Left ventricle myocardium inferior (tissue), 1 donor: ENCODE measurements at places on chromosomes 2 and 18.

- no peak for DNase-seq
These were observed 1.1 kb downstream of the NPC1 start for GRCh38 chr18:23585007-23585871.

GRCh38 chr2:225737556-225737955 is 338.0 kb downstream of the NYAP2 start:
- no peak for DNase-seq

DNA sequence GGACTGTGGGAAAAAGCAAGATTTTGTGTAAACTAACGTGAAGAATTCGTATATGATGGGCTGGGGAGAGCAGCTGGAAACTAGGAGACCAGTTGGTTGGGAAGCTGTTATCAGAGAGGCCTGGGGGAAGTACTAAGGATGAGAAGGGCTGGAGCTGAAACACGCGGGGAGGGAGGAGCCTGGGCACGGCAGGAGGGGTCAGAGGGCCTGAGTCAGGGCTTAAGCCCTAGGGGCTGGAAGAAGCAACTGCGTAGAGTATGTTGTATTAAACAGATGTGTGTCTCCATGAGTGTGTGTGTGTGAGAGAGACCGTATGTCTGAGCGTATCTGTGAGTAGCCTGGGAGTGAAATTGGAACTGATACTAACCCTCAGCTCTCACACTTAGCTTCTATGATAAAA is 8.4 kb downstream of the POMC start:
- DNase-seq: no peak

GRCh38 chr2:153230977-153231376 is 247.6 kb downstream of the RPRM start:
- DNase-seq: no peak

DNA sequence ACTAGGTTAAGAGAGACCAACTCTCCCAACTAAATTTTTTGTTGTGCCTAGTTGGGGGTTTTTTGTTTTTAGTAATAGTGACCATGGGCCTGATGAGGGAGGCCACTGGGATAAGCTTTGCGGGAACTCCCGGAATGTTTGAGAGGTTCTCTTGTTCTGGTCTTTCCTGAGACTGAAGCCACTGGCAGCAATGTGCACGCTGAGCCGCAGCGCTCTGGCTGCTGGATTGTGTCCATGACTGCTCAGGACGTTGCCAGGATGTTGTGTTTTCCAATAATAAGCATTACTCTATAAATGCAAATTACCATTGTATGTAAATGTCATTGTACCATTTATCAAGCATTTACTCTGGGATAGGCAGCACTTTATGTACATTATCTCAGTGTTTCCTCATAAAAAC is 126.1 kb downstream of the GALNT1 start:
- DNase-seq: no peak

DNA sequence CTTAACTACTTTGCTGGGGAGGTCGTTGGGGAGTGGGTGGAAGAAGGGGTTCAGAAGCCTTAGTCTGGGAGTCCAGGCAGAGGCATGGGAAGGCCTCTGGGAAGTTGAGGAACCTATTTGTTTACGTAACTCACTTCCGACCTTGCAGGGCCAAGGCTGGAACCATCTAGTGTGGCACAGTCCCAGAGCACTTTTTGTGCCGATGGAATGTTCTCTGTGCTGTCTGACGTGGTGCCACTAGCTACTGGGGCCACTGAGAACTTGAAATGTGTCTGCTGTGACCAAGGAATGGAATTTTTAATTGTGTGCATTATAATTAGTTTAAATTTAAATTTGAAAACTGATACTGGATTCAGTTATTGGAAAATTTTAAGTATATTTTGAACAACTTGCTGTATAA is 139.7 kb downstream of the FAM161A start:
- peak; percentile 55 for DNase-seq

DNA sequence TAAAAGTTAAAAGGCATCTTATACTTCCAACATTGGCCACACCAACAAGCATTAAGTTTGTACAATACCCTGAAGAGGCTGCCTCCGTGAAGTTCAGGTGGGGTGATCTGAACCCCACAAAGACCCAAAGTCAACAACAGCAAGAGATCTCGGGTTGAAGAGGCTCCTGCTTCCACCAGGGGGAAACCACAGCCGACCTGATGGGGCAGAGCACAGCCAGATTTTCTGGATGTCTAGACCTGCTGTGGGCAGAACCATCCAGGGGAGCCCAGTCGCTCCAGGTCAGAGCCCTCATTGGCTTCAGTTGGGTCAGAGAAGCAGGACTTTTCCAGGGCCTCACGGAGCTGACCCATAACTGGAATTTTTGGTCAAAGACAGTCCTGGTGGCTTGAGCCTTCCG is 66.5 kb upstream of the ACKR3 start:
- DNase-seq: no peak

DNA sequence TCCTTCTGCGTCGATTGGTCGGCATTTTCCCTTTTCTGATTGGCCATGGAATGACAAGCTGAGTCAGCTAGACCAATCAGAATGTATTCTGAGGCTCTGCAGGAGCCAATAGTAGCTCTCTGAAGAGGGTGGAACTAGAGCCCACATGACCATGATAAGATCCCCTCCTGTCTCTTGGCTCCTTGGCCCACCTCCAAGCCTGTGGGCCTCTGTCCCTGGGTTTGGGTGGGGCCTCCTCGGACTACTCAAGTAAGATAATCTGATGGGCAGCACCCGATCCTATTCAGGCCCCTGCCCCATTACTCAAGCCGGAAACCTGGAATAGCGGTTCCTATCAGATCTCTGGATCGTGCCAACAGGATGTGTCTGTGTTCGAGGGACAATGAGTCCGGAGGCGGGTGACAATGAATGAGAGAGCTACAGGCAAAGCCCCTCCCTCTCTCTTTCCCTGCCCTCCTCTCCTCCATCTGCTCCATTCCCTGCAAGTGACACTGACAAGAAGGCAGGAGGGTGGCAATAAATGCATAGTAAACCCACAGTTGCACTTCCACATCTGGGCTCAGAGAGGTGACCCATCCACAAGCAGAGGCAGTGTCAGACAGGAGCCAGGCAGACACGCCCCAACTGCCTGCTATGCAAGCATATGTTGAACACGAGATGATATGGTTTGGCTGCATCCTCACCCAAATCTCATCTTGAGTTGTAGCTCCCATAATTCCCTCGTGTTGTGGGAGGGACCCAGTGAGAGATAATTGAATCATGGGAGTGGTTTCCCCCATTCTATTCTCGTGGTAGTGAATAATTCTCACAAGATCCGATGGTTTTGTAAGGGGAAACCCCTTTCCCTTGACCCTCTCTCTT is 114.7 kb downstream of the TNS1 start:
- peak; percentile 79 for DNase-seq

- no peak for DNase-seq
These were observed 195.8 kb downstream of the MTX2 start for GRCh38 chr2:176464886-176465564.

- DNase-seq: peak; percentile 91
These were observed 114.2 kb upstream of the SERTAD2 start for GRCh38 chr2:64767670-64768468.

GRCh38 chr18:48780201-48780912 is 170.4 kb downstream of the SMAD7 start:
- DNase-seq: no peak

- DNase-seq: no peak
These were observed 184.8 kb downstream of the ACKR3 start for GRCh38 chr2:236754271-236754944.

GRCh38 chr2:200476836-200477235 is 33.0 kb downstream of the KCTD18 start:
- DNase-seq: no peak

DNA sequence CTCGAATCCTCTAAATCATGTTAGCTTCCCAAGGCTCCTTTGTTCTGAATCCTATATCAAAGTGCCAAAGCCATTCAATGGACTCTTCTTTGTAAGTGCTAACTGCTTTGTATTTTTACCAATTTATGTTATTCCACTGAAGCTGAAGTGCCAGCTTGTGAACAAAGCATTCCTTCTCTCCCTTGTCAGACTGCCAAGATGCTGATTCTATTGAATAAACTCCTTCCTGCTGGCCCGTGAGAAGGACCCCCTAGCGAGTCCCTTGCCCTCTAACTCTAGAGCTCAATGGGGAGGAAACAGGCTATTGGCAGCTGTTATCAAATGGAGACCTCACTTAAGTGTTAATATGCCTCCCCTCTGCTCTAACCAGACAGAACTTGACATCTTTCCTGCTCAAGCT is 1097.9 kb upstream of the CNTNAP5 start:
- DNase-seq: no peak

GRCh38 chr2:69007169-69007568 is 5.8 kb upstream of the ANTXR1 start:
- DNase-seq: no peak

DNA sequence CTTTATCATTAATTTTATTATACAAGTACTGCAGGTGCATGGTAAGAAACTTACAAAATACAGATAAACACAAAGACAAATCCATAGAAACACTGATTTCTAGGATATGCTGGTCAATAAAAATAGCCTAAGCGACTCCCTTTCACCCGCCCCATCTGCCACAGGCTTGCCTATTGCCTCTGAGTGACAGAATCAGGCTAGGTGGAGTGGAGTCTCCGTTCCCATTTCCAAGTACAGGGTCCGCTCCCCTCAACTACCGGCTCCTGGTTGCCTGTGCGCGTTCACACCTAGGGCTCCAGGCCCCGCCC is 201 bp upstream of the TRAPPC12 start:
- no peak for DNase-seq

- DNase-seq: peak; percentile 53
These were observed at the start of gene ACADL for GRCh38 chr2:210224941-210225672. ACADL (minus strand) TSS chr2:210225447; CDS start chr2:210225263, 184 bp downstream.

DNA sequence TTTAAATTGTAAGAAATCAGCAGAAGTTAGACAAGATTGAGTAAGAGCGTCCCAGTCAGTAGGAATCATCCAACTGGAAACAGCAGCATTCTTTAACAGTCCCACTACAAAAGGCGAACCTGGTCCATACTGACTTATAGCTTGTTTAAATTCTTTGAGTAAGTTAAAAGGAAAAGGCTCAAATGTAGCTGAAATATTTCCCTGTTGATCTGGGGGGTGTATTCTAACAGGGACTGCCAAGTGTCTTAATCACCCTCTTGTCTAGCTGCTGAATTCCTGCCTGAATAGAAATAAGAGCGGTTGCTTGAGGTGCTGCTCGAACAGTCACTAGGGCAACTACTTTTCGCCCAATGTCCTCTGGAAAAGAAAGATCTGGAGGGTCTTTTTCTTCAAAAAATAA is 56.4 kb upstream of the FMNL2 start:
- no peak for DNase-seq

GRCh38 chr2:68230241-68231060 is 21.9 kb downstream of the PPP3R1 start:
- DNase-seq: no peak

DNA sequence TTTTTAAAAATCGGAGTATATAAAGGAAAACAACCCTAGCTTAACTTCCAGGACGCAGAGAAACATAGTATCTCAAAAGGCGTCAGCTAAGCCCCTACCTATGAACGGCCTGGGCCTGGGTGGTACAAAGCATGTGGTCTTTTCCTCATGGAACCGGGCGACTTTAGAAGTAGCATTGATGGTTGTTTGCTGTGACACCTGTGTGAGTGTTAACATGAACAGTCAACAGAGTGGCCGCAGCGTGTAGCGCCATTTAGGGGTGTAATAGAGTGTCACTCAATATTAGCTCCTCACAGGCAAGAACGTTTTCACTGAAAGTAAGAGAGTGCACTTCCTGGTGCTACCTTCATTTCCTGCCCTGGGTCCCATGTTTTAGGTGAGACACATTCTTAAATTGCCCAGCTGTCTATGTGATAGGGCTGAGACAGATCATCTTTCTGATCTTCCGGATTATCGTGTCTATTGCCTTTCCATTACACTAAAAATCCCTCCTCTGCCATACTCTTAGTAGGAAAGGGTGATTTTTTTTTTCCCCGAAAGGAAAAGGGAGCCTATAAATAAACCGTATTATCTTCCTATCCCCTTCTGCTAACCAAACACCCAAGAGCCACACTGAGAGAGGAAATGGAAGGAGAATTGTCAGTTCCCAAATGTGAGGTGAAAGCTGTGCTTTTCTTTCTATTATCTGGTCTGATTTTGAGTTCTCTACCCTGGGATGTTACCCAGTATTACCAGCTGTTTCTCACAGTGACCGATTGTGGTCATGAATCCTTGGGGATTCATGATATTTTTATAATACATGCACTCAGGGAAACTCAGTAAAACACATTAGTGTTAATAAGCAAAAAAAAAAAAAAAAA is 1.3 kb downstream of the GORASP2 start:
- DNase-seq: no peak

DNA sequence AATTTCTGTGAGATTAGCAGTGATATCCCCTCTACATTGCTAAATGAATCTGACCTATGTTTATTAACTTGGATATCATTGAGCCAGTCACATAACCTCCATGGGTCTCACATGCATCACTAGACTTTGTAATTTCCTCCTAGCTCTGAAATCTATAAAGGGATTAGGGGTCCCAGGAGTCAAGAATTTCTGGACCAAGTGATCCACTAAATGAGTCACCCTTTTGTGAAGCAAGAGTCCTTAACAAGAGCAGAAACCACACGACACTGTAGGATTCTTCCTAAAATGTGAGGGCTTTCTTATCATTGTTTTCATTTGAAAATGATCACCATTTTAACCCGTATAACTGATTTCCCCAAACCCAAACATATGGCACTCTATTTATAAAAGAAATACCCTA is 90.3 kb downstream of the DHRS9 start:
- no peak for DNase-seq

- no peak for DNase-seq
These were observed 1021.2 kb downstream of the LRP1B start for GRCh38 chr2:141109633-141110032.

DNA sequence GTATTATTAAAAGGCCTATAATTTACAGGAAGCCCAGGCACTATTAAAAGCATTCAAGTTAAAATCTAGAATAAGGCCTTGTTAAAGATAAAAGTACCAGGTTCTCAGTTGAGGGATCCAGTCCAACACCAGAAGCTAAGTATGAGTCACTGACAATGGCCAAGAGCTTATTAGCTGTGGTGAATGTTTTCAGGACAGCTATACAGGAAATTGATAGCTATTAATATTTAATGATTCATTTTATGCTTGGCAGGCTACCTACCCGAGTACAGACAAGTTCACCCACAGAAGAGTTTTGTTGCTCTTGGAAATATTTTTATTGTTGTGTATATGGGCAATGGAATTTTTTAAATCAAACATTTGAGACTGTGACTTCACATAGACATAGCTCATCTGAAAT is 729.6 kb upstream of the ZNF804A start:
- DNase-seq: no peak

GRCh38 chr2:48719480-48720177 is 35.9 kb downstream of the LHCGR start:
- DNase-seq: no peak

DNA sequence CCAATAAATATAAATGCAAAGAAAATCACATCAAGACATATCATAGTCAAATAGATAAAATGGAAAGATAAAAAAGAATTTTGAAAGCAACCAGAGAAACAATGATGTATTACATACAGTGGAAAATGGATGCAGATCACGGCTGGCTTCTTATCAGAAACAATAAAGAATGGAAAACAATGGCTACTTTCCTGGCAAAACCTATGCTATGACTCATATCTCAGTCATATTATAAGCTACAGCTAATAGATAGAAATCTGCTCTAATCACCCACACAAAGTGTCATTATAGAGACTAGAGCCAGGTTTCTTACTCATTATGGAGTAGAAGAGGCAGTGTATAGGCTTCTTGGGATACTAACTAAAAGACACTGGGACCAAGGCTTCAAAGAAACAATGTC is 93.5 kb upstream of the TACR1 start:
- DNase-seq: no peak
